ENCODE measurements at places on chromosomes 16 and 17.

- no peak for DNase-seq
These were observed 42.9 kb upstream of the C16orf78 start for GRCh38 chr16:49330562-49331201.

- DNase-seq: no peak
These were observed 16.2 kb upstream of the ALOX15 start for GRCh38 chr17:4657678-4658077.

- no peak for DNase-seq
These were observed 4.2 kb upstream of the RDM1 start for GRCh38 chr17:35934760-35935159.

GRCh38 chr17:79353548-79353947 is 257.3 kb downstream of the RBFOX3 start:
- no peak for DNase-seq

DNA sequence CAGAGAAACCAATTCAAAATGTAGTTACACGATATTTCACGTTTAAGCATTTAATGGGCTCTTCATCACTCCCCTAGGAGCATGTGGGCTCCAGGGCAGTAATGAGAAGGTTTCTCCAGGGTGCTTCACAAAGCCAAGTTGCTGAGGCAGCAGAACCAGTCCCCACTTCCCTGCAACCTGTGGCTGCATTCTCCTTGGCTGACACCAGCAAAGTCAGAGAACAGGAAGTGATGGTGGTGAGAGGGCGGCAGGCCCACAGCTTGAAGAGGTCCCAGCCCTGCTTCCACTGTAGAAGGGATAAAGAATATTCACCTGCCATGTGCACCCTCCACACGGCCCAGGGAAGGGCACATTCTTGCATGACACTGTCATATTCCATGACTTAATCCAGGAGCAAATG is 133.2 kb downstream of the CBLN1 start:
- DNase-seq: no peak

GRCh38 chr17:72306037-72306436 is 185.2 kb downstream of the SOX9 start:
- no peak for DNase-seq

- DNase-seq: no peak
These were observed 575 bp downstream of the SLC52A1 start for GRCh38 chr17:5034651-5035050.

GRCh38 chr17:79937391-79938335 is 98.0 kb downstream of the TBC1D16 start:
- DNase-seq: no peak

GRCh38 chr17:50198026-50198669 is 3.3 kb downstream of the COL1A1 start:
- DNase-seq: peak; percentile 40

DNA sequence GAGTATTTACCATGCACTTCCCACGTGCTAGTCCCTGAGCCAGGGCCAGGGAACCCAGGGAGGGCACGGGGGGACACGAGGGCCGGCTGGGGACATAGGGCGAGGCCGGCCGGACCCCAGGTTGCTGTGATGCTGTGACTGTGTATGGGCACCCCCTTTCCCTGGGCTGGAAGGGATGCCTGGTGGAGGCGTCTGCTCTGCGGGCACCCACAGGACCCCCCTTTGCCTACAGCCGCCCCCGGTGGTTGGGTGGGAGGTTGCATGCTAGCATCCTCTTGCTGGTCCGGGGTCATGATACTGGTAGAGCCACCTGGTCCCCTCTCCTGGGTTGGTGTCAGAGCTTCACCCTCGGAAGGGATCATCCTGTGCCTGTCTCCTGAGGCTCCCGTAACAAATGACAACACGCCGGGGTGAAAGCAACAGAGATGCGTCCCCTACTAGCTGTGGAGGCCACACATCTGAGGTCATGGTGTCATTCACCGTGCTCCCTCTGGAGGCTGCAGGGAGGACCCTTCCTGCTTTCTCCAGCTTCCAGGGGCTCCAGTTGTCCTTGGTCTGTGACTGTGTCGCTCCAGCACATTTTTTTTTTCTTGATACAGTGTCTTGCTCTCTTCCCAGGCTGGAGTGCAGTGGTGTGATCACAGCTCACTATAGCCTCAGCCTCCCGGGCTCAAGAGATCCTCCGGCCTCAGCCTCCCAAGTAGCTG is 3.1 kb upstream of the CIAO3 start:
- DNase-seq: peak; percentile 37

Data from CD4-positive, alpha-beta T cell (primary cell).